ENCODE measurements at places on chromosomes 6 and 20.

GRCh38 chr6:76072562-76072961 lies at the start of gene IMPG1:
TSS of gene IMPG1 (minus strand) at chr6:76072662. CDS start at chr6:76072488, 174 bp downstream.
- DNase-seq = no peak

DNA sequence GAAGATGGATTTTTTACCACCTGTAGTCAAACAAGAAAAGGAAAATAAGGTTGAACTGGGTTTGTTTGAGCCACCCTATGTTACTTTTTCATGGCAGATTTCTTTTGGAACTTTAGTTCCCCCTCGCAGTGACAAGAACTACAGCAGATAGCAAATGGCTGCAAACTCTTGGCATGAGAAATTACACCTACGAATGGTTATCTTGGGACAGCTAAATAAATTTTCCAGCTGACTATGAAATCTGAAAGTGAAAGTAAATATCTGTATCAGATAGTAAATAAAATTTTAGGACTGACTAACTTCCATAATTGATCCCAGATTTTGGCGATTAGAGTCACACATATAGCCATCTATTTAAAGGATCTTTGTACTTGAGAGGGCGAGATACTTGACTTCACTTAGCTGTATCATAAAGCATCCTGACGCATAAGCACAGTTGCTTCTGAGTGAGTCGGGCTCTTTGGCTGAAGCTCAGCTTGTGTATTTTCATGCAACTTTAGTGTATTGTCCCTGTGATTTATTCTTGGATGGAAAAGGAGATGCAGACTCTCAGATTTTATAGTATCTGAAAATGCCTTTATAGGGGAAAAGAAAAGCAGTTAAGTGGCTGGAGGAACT lies 125.3 kb upstream of the B3GAT2 start:
- DNase-seq = no peak

DNA sequence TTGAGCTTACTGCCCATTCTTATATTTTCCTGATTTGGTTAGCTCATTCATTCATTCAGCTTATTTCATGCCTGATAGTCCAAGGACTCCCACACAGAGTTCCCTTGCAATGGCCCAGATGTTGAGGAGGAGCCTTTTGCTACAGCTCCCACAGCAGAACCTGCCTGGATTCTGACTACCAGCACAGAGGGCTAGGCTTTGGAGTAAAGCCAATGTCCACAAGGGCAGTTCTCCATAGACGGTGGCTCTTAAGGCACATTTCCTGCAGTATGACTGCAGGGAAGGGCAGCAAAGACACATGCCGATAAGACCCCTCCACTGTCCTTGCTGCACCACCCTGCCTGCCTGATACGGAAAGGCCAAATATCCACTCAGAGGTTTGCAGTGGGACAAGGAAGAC lies 112.3 kb upstream of the SYNDIG1 start:
- no peak for DNase-seq

- DNase-seq = no peak
Observed at GRCh38 chr6:36049582-36049981, 22.0 kb downstream of the MAPK14 start.

DNA sequence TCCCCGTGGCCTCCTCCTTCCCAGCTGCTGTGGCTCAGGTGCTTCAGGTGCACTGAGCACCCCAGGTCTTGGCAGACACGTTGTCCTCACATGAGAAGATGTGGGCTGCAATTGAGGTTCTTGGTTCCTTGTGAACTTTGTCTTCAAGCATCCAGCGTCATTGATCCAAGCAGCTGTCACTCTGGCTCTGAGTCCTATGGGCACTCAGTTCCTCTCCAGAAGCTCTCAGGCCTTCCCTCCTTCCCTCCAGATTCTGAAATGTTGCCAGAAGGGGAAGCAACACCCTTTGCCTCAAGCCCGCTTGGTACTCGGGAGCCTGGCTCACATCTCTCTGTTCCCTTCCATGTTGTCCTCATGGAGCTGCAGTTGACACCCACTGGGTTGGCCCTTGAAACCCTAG lies 8.4 kb upstream of the MRGBP start:
- no peak for DNase-seq

- no peak for DNase-seq
Observed at GRCh38 chr6:163877877-163878639, 463.5 kb downstream of the QKI start.

DNA sequence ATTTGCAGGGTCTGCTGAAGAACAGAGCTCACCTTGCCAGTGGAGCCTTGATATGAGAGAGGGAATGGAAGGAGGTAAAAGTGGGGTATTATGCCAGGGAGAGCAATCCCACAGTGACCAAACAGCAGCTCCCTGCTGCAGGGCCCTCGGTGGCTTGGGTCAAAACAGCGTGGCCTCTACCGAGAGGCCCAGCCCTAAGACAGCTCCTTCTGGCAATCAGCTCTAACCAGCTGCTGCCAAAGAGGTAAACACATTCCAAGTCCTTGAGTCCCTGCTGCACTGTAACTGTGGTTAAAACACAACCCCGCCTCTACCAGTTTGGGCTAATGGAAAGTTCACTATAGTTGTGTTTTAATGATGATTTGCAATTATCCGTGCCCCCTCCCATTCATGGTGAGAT lies 1.4 kb upstream of the DAAM2 start:
- DNase-seq = no peak

- DNase-seq = no peak
Observed at GRCh38 chr20:58001381-58001780, 227.1 kb downstream of the ANKRD60 start.

DNA sequence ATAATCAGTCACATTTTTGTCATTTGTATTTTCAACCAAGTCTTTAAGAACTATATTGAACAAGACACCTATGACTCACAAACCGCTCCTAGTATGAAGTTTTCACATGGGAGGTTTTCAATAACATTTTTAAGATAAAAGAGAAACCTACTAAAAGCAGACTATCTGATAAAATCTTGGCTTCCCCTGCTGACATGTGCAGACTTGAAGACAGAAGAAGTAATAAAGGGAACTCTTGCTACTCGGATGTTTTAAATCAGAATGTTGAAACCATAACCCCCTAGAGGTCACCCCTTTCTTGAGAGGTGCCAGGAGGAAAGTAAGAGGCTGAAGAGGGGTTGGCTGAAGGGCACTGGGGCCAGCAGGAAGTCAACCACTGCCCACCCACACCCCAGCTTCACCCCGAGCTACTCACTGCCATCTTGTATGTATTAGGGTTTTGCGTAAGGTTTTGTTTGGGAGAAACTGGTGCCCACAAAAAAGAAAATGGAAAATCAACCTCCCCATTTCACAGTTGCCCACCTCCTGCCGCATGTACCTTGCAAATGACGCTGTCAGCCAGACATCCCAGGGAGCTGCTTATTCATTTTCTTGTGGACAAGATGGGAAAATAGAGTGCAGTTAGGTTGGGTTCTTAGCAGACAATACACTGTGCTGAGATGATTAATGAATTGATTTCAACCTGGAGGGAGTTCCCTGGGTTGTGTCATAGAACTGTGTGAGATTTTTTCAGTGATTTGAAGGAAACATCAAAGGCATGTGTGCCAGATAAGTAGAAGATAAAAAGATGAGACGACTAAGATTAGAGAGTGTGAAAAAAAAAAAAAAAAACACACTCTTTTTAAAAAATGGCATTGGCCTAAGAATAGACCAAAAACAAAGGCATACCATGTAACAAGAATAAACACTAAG lies 83.2 kb upstream of the TAB2 start:
- DNase-seq = peak; percentile 67

DNA sequence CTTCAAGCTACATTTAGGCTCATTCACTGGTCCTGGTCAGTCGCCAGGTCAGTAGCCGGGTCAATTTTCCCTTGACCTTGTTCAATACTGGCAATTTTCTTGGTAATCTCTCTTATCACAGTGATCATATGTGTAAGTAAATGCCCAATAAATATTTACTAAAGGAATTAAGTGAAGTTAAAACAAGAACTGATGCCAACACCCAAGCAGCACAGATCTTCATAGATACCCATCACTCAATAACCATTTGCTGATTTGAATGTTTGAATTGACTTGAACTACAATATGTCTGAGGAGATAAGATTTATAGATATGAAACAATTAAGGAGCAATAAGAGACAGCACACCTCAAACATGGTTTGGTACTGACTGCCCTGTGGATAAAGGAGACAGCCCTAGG lies 100.8 kb upstream of the PREP start:
- DNase-seq = no peak

- no peak for DNase-seq
Observed at GRCh38 chr6:71888756-71889340, 2.5 kb downstream of the RIMS1 start.

GRCh38 chr6:6781172-6781872 lies 192.8 kb downstream of the LY86 start:
- DNase-seq = peak; percentile 76

GRCh38 chr6:109867009-109867969 lies 110.8 kb upstream of the GPR6 start:
- no peak for DNase-seq

Data from RWPE1 (cell line).